ENCODE measurements at places on chromosomes 7 and 10.

DNA sequence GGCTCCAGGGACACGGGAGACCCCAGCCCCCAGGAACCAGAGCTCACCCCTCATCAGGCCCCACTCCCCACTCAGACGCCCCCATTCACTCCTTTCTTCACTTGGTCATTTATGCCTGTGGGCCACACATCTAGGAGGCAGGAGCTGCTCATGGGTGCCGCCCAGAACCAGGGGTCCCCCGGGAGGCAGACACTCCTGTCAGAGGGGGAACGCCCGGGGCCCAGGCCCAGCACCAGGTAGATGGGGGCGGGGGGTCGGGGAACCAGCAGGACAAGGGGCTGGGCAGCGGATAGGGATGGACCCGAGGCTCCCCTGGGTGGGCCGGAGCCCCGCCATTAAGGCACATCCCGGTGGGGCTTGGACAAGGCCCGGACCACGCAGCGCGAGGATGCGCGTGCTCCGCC, 11.8 kb downstream of the CALY start:
- no peak for DNase-seq

DNA sequence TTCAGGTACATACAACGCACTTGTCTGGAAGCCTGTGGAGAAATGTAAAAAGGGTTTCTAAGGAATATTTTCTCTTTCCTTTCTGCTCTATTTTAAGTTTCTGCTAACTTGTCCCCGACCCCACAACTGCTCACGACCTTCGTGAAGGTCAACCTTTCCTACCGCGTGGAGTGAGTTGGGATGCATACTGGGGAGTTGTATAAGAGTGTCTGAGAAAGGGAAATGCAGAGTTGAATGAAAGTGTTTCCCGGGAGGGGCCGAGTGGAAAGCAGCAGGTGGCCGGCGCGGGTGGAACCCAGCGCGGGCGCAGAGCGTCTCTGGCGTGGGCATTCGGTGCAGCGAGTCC, 17.9 kb upstream of the ACBD5 start:
- DNase-seq = no peak

DNA sequence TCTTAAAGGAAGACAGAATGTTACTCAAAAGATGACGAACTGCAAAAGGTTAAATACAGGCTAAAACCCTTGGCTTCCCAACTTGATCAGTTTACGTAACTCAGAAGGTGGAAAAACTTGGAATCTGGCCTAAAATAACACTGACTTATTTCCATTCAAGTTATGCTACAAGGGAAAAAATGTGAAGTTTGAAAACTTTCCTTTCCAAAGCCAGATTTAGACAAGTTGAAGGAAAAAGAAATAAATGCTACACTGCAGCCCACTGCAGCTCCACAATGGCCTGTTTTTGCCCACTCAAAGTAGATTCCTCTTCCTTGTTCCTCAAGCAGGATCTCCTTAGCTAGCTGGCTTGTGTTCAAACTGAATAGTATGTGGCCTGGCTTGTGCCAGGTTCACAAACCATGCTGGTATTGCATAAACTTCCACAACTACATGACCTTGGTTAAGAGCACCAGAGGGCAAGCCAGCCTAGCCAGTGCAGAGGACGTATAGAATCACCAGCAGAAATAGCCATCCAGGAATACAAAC, 166.2 kb downstream of the CPEB3 start:
- no peak for DNase-seq

- peak; percentile 44 for DNase-seq
Observed at GRCh38 chr7:37284805-37285231, 163.8 kb downstream of the ELMO1 start.

DNA sequence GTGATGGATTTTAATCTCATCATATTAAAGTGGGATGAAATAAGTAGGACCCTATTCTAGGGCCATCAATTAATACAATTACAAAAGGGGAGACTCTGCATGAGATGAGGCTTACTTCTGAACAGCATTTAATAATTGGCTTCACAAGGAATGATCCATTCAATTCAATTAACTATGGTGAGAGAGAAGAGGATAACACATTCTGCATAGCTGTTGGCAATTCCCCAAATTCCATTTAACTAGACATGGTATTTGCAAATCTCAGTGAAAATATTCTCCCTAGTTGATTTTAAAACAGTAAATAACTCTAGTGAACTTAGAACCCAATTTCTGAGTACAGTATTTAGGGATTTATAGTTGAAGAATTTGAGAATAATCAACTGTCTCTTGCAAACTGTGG, 145.3 kb downstream of the NOC3L start:
- DNase-seq = no peak

DNA sequence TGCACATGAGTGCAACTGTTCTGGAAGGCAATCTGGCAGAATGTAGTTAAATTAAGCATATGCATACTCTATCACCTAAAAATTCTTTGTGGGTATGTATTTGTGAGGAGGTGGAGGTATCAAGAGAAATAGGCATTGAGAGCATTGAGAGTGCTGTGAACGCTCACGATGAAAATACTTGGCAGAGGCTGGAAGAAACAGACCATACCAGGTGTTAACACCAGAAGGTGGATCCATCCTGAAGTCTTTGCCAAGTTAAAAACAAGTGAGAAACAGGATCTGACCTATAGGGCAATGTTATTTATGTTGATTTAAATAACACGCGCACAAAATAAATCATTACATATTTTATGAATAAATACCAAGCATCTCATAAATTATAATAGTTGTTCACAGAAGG, 311.6 kb downstream of the PCLO start:
- DNase-seq = no peak

DNA sequence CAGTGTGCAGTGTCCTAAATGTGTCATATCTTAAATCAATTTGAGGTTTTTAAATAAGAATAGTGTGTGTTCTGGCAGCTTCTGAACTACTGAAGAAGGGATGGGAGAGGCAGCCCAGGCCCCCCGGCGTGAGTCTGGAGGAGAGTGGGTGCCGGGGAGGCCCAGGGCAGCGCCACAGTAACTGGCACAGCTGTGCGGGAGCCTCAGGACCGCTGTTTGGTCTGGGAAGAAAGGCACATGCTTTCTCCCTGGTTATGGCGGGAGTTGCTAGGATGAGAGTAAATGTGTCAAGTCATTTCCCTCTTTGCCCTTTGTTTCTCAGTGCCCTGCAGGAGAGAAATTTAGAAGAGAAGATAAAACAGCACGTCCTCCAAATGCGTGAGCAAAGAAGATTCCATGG, 31.9 kb upstream of the PWWP2B start:
- no peak for DNase-seq

GRCh38 chr10:118977022-118977599, 52.4 kb upstream of the NANOS1 start:
- DNase-seq = no peak

- no peak for DNase-seq
Observed at GRCh38 chr10:68086011-68086410, 10.9 kb upstream of the HERC4 start.

DNA sequence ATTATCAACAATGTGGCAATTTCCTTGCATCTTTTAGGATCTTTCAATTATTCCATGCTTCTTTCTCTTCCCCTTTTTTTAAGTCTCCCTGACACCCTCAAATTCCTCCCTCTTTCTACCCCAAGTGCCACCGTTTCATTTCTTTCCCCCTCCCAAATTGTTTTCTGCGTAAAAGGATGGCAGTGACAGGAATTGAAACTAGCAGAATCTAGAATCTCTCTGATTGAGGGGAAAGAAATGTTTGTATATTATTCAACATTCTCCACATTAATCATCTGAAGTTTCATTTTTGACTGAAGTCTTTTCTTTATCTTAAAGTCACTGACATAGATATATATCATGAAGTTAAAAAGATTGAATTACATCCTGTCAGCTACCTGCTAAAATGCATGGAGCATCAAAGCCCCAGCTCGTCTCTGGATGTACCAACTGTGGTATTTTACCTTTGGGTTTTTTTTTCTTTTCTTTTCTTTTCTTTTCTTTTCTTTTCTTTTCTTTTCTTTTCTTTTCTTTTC, 633.5 kb downstream of the SORCS3 start:
- no peak for DNase-seq

DNA sequence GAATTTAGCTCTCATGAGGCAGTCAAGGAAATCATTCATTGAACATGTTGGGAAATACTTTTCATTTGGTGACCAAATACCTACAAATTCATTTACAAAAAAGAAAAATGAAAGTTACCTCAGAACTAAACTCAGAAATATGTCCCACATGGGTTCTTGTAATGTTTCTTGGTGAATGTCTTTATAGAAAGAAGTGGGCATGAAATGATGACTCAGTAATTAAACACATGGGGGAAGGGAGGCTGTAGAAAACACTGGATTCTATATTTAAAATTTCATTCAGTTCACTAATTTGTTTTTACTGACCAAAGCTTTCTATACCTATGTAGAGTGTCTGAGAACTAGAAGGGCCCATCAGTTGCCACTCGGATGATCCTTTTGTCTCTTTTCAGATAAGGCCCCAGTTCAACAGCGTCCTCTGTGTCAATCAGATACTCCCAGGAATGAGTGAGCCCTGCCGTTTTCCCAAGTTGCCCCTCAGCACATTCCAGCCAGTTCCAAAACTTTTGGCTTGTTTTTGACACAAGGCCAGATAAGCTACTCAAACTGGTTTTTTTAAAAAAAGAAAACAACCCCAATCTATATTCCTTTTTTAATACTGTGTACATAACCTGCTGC, 49.3 kb upstream of the AGBL3 start:
- DNase-seq = no peak

- no peak for DNase-seq
Observed at GRCh38 chr7:27156508-27156898, at the start of gene HOXA7. Gene HOXA7 (minus strand): TSS chr7:27156675. CDS start chr7:27156545, 130 bp downstream.

DNA sequence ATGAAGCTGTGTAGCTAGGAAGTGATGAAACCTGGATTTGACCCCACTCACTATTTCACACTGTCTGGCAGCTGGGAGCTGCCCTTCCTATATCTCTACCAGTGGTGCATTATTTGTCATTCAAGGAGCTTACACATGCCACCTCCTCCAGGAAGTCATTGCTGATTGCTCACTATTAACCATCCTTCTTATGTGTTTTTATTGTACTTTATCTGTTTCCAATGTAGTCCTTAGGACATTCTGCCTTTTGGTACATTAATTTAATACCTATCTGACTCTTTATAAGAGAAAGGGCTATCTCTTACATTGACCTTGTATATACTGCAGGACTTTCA, 31.0 kb downstream of the HHEX start:
- DNase-seq = no peak

DNA sequence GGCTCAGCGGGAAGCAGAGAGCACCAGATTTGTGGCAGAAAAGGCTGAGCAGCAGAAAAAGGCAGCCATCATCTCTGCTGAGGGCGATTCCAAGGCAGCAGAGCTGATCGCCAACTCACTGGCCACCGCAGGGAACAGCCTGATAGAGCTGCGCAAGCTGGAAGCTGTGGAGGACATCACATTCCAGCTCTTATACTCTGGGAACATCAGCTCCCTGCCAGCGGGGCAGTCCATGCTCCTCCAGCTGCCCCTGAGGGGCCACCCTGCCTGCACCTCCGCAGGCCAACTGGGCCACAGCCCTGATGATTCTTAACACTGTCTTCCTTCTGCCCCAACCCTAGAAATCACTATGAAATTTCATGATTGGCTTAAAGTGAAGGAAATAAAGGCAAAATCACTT, 18.6 kb downstream of the CWF19L1 start:
- no peak for DNase-seq

GRCh38 chr7:8594115-8594514, 160.7 kb downstream of the NXPH1 start:
- DNase-seq = no peak

DNA sequence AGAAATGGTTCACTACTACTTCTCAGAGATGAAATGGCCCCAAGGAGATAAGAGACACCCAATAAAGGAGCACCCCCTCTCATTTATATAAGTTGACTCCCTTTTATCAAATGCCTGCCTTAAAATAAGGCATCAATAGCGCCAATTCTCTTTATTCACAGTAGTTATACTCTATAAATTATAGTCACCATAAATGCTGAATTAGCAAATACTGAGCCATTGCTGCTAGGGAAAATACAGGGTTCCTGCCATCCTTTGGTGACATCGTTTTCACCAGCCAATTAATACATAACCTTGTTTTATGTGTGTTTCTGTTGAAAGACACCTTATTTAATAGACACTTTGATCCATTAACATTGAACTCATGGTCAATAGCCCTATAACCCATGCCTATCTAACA, 28.6 kb downstream of the DCLRE1C start:
- no peak for DNase-seq

GRCh38 chr10:68576118-68576517, 16.0 kb downstream of the TET1 start:
- no peak for DNase-seq

- no peak for DNase-seq
Observed at GRCh38 chr7:66013938-66014337, 31.9 kb upstream of the GUSB start.

DNA sequence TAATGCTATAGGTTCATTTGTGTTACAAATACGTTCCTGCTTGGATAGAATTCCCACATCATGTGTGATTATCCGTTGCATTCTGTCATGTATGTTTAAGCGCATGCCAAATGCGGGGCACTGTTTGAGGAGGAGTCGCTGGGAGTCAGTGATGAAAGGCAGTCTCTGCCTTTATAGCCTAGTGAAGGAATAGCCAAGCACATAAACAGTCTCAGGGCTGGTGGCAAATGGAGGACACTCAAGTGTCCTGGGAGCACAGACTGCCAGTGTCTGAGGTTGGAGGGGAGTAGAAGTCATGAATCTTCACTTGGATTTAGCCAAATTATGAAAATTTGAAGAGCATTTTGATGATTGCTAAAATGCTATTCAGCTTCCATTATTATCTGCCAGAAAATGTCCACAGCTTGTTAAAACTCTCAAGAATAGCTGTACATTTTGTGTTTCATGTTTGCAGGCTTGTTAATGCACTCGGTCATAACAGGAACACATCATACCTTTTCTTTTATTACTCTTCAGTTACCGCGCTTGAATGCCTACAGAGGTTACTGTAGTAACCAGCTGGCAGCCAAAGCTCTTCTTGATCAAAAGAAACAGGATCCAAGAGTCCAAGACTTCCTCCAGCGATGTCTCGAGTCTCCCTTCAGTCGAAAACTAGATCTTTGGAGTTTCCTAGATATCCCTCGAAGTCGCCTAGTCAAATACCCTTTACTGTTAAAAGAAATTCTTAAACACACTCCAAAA, 41.6 kb downstream of the NET1 start:
- DNase-seq = no peak

DNA sequence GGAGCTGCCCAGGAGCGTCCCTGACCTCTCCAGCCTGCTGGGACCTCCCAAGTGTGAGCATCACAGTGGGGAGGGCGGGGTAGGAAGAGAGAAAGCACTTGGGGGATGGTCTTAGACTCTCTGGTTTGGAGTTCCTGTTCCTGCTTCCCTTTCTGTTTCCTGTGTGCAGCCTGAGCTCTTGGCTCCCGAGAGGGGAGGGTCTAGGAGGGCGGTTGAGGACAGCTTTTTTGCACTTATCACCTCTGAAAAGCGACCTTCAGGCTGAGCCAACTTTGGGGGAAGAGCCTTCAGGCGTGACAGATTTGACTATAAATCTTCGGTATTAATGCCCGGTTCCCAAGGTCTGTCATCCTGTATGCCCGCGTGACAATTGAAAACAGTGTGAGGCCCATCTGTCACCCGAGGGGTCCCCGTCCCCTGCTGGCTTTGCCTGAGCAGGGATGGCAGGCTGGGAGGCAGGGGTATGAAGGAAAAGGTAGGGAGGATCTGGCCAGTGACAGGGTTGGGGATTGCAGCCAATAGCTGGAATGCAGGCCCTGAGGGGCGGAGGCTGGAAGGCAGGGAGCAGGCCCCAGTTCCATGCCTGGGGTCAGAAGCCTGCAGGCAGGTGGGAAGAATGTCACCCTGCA, 78.6 kb downstream of the CDH23 start:
- no peak for DNase-seq
